Stimulated activated CD4-positive, alpha-beta T cell treated with anti-CD3 and anti-CD28 coated beads, Interleukin-1b, Interleukin-23, amount 100 ng/mL, for 24 hours (primary cell): ENCODE measurements at places on chromosomes 4 and X.
A peak's percentile ranks its signal among the peaks of the same experiment; 100 is the strongest.

DNA sequence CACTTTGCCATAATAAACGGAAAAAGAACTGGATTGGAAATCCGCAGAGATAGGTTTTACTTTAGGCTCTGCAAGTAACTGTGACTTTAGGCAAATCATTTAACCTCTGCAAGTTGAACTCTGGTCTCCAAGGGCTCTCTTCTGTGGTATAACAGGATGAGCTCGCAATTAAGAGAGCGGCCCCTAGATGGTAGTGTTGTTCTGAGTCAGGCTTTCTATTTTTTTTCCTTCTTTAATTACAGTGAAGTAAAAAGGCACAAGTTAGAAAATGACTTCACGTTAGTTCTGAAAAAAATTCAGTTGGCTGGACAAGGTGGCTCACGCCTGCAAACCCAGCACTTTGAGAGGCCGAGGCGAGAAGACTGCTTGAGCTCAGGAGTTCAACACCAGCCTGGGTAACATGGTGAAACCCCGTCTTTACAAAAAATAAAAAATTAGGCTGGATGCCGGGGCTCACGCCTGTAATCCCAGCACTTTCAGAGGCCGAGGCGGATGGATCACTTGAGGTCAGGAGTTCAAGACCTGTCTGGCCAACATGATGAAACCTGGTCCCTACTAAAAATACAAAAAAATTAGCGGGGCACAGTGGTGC lies 18.0 kb downstream of the RPS3A start:
- peak; percentile 24 for DNase-seq

DNA sequence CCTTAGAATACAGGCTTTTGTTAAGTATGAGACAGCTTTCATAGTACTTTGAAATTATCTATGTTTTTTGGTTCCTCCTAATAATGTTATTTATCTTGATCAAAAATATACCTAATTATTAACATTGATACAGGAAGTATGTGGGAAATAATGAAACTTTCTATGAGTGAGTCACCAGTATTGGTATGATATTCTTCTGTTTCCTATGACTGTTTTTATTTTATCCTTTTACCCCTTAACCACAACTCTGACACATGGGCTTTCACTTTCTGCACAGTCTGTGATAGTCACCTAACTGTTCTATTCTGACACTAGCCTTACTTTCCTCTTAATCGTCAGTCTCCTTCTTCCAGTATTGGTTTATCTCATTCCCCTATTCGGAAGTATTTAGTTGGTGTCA lies 4.7 kb downstream of the THAP9 start:
- DNase-seq = no peak

DNA sequence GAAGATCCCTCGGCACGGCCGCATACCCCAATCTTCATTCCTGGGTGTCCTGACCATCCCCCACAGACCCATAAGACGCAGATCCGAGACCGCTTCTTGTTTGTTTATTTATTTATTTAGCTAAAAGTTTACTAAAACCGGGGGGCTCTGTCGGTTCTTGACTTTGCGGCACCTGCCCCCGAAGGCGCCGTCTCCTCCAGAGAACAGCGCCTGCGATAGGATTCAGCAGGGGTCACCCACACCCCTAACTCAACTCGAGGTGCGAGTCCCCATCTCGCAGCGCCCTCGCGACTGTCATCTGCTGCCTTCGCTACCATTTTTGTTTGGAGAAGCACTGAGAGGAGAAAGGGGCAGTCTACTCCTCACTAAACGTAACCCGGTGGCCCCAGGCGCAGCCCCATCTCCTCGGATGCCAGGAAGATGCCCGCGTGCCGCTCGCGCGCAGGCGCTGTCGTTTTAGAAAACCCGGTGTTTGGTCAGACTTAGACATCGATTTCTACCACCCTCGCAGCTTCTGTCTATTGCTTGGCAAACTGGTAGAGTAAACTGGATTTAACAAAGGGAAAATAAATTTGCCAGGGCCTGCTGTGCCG lies 18.9 kb upstream of the GPR101 start:
- no peak for DNase-seq

DNA sequence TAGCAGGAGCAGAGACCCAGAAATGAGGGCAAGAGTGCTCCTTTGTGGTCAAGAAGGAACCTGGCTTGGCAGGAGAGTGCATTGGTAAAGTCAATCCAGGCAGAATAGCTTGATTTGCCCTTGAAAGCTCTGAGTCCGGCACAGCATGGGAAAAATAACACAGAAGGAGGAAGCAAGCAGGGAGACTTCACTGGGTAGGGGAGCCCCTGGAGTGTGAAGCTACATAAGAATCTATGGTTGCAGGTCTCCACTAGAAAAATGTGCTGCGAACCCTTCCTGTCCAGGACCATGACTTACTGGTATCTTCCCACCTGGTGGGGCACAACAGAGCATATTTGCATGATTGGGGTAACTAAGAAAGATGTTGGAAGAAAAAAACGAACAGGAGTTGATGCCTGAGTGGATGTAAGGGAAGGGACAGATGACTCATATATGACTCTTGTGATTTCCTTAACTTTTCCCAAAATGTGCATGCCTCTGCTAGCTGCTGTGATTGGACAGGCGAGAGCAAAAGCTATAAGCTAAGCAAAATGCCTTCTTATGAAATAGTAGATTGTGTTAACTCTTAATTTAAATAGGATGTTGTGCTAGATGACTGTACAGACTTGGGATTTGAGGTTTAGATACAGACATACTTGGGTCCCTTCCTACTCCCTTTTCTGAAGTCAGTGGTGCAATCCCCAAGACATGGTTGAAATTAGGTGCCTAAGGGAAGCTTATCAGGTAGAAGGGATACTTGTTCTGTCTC lies 3.3 kb downstream of the IL13RA1 start:
- DNase-seq = no peak

DNA sequence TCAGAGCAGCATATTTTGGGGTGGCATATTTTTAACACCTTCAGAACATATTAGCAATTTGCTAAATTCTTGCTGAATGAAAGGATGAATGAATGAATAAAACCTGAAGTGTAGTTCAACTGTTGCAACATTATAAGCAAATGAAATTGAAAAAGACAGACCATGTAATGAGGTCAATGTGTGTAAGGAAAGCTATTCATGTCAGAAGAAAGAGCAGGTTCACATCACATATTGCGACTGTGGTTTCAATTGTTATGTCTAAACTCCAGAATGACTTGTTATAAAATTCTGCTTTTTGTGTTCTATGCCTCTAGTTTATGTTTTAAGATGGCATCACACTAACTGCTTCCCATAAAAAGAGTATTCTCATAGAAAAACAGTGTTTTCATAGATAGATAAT lies 32.9 kb upstream of the DSPP start:
- DNase-seq = no peak
